ENCODE measurements at places on chromosomes 1 and 21.

DNA sequence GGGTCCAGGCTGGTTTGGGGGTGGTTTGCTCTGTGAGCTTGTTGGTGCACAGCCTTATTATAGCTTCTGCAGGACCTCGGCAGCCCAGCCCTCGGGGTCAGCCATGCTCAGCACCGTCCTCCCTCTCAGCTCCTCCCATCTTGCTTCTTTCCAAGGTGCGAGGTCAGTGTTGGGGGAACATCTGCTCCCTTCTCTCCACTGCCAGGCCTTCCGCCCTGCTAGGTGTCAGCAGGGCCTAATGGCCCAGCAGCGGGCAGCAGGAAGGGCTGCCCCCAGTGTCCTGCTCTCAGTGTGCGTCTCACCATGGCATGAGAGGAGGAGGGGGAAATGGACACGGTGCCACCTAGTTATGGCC lies 36.5 kb upstream of the LRRC3 start:
- no peak for DNase-seq

DNA sequence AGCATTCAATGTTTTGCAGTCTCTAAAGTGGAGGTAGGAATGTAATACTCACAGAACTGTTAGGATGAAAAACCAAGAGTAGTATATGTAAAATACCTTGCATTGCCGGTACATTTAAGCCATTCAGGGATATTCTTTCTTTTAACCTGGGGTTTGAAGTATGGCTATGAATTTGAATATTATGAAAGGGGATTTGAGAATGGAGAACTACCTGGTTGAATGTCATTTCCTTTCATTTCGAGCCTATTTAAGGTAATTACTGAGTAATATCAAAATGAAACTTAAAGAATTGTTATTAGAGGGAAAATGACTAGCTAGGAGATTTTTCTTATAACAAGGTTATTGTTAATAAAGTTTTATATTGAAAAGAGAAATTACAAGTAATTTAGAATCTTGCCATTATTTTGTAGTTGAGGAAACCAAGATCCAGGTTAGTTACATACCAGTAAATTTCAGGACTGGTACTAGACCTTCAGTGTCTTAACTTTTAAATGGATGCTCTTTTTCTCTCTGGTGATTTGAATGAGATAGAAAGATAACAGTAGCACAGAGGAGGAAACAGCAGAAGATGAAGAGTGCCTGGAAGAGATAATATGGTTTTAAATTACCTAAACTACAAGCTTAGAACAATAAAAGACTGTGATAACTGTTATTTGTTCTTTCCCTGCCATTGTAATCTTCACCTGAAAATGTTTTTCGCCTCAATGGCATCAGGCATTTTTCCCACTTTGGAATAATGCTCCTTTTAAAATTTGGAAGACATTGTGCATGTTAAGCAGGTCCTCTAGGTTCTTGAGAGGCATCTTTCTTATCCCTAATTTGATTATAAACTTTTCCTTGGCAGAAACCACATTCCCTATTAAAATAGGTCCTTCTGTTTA lies 103.2 kb downstream of the PKN2 start:
- DNase-seq = no peak

DNA sequence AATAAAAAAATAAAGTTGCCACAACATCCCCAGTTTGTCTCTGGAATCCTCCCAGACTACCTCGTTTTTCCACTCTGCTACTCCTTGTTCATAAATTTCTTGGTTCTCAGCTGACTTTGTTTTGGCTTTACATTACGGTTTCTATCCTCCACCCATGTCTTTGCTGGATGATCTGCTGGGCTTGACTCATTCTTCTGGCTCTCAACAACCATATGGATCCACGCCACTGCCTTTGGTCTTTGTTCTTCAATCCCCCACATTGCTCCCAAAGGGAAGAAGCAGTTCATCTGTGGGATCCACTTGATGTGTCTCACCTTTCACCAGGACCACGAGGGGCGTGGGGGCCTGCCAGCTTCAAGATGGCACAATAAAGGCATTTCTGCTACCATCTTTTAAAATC lies 67.1 kb upstream of the NBL1 start:
- DNase-seq = peak; percentile 57

GRCh38 chr1:179575497-179576314 lies at the start of gene NPHS2:
Gene NPHS2 (minus strand): TSS chr1:179575948. CDS start chr1:179575864, 84 bp downstream.
- DNase-seq = no peak

DNA sequence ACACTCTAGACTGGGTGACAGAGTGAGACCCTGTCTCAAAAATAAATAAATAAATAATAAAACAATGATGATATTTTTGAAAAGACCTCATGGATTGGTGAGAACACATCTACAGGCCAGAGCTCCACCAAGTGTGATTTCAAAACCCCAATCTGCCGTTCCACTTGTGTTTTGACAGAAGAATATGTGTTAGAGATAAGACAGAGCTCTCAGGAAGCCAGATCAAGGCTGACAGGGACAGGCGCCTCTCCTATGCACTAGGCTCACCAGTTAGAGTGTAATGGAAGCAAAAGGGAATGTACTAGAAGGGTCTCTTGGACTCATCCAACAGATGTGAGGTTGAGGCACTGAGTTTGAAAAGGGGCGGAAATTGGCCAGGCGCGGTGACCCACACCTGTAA lies 110.7 kb upstream of the ERRFI1 start:
- DNase-seq = peak; percentile 78

- DNase-seq = peak; percentile 82
Observed at GRCh38 chr1:12434174-12434573, 183.8 kb downstream of the DHRS3 start.

GRCh38 chr1:196144588-196144987 lies 463.7 kb downstream of the KCNT2 start:
- no peak for DNase-seq

Measured in fibroblast of villous mesenchyme (primary cell).